Activated CD4-positive, alpha-beta T cell treated with anti-CD3 and anti-CD28 coated beads, Interleukin-2, amount 10 ng/mL, durations not matched to agents 24 days and 14 days (primary cell): ENCODE measurements at places on chromosomes 7 and 10. TPM values are rescaled to one million over a fixed set of nuclear protein-coding genes. Genes with fewer than 3 reads are reported as not detected.

Gene DYDC2
- not detected in 2 replicates for total RNA-seq

Gene IKZF5
- 17.9 and 18.3 TPM in 2 replicates for total RNA-seq

Gene TCTN3
- 42.7 and 44.6 TPM in 2 replicates for total RNA-seq

Gene MET
- total RNA-seq, result 2.2 and 2.3 TPM in 2 replicates

Gene ZPBP
- total RNA-seq, result not detected in 2 replicates

Gene AQP1
- not detected in 2 replicates for total RNA-seq
